ENCODE measurements at places on chromosomes 7 and 10. TPM values are rescaled to one million over a fixed set of nuclear protein-coding genes. Genes with fewer than 3 reads are reported as not detected.

Gene TMEM196
- total RNA-seq: not detected

Gene TLX1
- total RNA-seq: not detected

Gene TBC1D12
- 5.4 TPM for total RNA-seq

Gene CCDC146
- 0.83 TPM for total RNA-seq

Gene CHN2
- total RNA-seq: not detected

Gene GIMAP8
- not detected for total RNA-seq

Gene VPS41
- total RNA-seq: 51.9 TPM

Gene CNNM1
- total RNA-seq: 0.28 TPM

Gene VWA2
- total RNA-seq: not detected

Gene SPDYE11
- total RNA-seq: not detected

Gene GIMAP1
- not detected for total RNA-seq

Gene WNT2
- 1.4 TPM for total RNA-seq

Gene TWIST1
- 18.6 TPM for total RNA-seq

Gene CLEC5A
- total RNA-seq: not detected

Gene ASZ1
- not detected for total RNA-seq

Gene CFAP46
- 1.7 TPM for total RNA-seq

Gene CDC14C
- under 0.01 TPM for total RNA-seq

Gene TCF7L2
- total RNA-seq: 1.3 TPM

Gene MPP7
- total RNA-seq: 1.4 TPM

Gene GNAT3
- total RNA-seq: not detected

Gene CFAP69
- 0.72 TPM for total RNA-seq

Gene BNIP3
- 252 TPM for total RNA-seq

Gene LIPF
- not detected for total RNA-seq

Gene GPC2
- total RNA-seq: 1.4 TPM

Gene SLC26A5
- not detected for total RNA-seq

Gene FAM24B
- total RNA-seq: 1.6 TPM

Gene HYAL4
- not detected for total RNA-seq

Gene CCDC136
- total RNA-seq: 8.3 TPM

Gene BEND7
- total RNA-seq: 3.1 TPM

Gene MOGAT3
- total RNA-seq: not detected

Gene GPR26
- total RNA-seq: not detected

Gene FANK1
- 1.9 TPM for total RNA-seq

Gene CHST3
- 10.6 TPM for total RNA-seq

Gene CPED1
- total RNA-seq: 96.8 TPM

Gene METTL27
- total RNA-seq: 1.7 TPM

Gene PRF1
- not detected for total RNA-seq

Gene TMEM270
- total RNA-seq: not detected

Gene ZMIZ2
- total RNA-seq: 2.8 TPM

Gene OLAH
- under 0.01 TPM for total RNA-seq

Gene TET1
- 4.3 TPM for total RNA-seq

Gene CD36
- total RNA-seq: 0.54 TPM

Gene MLLT10
- 29.0 TPM for total RNA-seq
